ENCODE measurements at places on chromosomes 13 and 19. TPM values are rescaled to one million over a fixed set of nuclear protein-coding genes. Genes with fewer than 3 reads are reported as not detected.

DNA sequence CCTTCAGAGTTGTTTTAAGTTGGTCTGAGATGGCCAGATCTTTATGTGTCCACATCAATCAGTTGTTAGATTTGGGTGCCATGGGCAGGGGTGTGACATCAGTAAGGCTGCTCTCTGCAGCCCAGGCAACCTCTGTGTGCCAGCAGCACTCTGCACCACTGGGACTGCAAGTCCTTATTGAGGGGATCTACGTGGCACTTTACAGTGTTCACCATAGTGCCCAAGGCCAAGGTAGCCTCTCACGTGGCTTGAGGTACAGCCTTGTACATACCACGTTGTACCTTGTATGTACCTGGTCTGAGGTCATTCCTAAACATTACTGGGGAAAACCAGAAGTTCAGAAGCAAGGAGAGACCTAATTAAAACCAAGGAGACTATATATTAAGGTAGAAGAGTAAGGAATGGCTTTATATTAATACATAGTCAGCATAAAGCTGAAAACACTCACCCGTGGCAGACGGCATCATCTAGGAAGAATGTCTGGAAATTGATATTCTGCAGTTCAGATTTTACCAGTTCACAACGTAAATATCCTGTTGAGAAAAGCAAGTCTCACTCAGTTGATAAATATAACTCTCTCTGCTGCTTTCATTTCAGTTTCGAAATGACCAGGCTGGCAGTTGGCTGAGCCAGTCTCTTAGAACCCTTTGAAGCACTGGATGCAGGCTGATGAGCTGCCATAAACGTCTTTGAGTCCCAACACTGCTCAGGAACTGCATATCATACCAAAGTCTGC lies 128.8 kb downstream of the ZDHHC20 start:
- no peak for DNase-seq

- no peak for DNase-seq
These were observed 93.1 kb downstream of the GGACT start for GRCh38 chr13:100495455-100495854.

DNA sequence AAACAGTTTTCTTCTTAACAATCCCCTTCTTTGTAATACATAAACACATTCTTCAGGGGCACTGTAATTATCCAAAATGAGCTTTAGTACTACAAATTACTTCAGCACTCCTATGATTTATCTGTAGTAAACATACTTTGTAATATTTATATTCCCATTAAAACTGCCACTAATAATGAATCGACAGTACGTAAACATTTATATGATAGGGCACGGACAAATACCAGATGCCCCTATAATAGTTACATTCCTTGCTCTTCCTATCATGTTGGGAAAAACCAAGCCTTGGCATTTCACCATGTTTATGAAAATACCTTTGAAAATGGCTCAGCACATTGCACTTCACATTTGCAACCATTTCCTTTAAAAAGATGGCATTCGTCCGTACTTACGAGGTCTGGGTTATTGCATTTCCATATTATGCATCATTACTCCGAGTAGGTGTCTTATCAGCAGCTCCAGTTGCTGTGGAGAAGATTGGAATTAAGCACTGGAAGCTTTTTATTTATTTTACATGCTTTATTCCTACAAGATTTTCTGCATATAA lies 1043.4 kb downstream of the DIAPH3 start:
- no peak for DNase-seq

GRCh38 chr19:37994823-37995130 lies 87.8 kb downstream of the SIPA1L3 start:
- DNase-seq, result no peak

DNA sequence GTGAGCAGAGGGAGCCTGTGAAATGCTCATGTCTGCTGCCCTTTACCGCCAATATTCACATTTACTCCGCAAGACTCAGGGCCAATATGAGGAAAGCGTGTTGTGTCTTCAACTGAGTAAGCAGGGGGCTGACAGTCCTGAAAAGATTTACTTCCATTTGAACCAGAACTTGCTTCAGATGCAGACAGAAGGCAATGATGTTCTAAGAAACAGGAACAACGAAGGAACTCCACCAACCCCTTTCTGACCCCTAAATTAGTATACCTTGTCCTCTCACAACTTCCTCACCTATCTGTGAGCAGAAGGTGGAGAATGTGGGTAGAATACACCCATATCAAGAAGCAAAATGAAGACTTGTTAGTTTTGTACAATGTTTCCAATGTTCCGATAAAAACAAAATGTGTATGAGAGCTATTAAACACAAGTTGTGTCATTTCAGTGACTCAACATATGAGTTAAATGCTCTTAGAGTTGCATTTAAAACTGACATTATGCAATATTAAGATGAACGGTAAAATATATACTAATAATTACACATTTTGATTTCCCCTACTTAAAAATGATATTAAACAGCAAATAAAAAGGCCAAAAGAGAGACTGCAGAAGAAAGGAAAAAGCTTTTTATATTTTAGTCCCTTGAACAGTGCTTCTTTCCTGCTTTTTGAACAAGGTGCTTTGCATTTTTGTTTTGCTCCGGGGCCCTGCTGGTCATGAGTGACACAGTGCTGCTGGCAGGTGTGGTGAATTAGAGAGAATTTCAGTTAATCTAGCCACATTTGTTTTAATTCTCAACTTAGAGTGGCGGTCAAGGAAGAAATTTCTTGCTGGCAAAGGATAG lies 16.0 kb downstream of the TMEM272 start:
- no peak for DNase-seq

- no peak for DNase-seq
These were observed 17.3 kb downstream of the CKM start for GRCh38 chr19:45305421-45305820.

- DNase-seq, result no peak
These were observed 1.2 kb downstream of the UTP14C start for GRCh38 chr13:52025475-52026245.

- DNase-seq, result peak; percentile 19
These were observed 201.1 kb upstream of the SOX1 start for GRCh38 chr13:111865826-111866225.

- DNase-seq, result no peak
These were observed 266.8 kb downstream of the PCDH20 start for GRCh38 chr13:61148691-61149315.

DNA sequence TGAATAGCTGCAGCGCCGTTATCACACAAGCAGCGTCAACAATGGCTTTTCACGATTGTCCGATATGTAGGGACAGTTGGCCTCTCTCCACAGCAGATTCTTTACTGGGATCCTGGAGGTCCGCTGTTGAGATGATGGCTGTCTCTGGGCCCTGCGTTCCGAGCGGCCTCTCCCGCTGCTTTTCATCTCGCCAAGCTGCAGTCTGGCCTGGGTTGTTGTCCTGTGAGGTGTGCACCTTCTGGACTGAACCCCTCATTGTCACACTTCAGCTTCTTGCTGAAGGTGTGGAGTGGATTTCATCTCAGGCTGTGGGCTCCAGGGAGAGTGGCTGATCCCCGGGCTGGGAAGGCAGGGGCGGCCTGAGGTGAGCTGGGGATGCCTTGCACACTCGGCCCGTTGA lies 9.6 kb downstream of the UPF1 start:
- no peak for DNase-seq

DNA sequence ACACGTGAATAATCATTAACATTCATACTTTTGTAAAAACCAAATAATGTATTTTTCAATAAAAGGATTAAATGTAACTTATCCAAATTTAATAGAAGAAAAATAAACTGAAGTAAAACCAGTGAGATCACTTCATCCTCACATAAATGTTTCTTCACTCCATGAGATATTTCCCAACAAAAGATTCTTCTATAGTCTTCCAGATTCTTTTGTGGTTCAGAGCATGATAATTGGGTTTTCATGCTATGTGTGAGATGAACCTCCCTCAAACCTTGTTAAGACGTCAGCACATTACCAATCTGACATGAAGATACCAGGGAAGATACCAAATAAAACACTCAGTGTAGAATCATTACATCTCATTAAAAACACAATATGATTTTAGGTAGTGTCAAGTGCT lies 62.9 kb upstream of the OXGR1 start:
- no peak for DNase-seq

DNA sequence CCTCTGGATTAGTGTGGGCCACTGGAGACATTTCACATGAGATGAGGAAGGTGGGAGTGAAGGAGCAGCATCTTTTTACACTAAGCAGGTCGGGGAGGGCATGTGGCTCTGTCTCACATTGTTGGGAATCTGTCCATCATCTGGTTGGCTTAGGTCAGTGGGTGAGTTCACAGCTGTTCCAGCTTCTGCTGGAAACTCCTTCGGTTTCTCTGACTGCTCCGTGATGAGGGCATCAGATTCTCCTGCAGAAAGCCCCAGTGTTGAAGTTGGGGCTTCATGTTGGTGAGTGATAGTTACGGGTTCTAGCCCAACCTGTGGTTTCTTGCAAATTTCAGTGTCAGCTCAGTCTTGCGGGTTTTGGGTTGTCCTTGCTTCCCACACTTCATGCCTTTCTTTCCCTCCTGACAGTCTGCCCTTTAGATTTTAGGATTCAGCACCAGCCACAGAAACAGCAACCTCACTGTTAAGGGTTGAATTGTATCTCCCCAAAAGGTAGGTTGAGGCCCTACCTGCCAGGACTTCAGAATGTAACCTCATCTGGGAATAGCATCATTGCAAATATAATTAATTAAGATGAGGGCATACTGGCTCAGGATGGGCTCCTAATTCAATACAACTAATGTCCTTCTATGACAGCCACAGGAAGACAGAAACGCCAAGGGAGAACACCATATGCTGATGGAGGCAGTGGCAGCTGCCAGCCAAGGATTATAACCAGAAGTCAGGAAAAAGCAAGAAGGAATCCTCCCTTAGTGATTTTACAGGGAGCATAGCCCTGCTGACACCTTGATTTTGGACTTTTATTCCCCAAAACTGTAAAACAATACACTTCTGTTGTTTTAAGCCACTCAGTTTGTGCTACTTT lies 7.6 kb upstream of the ALOX5AP start:
- no peak for DNase-seq

- no peak for DNase-seq
These were observed 122.9 kb upstream of the RNF113B start for GRCh38 chr13:98299966-98300350.

- DNase-seq, result no peak
These were observed 5.9 kb downstream of the STARD13 start for GRCh38 chr13:33279414-33280278.

DNA sequence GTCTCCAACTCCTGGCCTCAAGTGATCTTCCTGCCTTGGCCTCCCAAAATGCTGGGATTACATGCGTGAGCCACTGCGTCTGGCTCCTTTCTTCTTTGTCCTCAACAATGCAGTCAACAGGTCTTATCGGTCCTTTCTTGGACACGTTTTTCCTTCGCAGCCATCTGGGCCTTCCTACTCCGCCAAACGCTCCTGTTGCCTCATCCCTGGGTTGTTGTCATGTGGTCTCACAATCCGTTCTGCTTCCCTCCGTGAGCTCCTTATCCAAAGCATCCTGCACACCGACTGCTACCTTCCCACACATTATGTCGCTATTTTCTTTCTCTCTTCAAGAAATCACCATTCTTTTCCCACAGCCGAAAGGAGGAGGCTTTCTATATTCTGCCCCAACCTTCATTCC lies 306.8 kb downstream of the DCLK1 start:
- DNase-seq, result no peak

GRCh38 chr13:85019121-85019520 lies 780.1 kb downstream of the SLITRK6 start:
- DNase-seq, result no peak

- peak; percentile 62 for DNase-seq
These were observed 107.0 kb upstream of the GPR12 start for GRCh38 chr13:26867451-26868091.

- DNase-seq, result no peak
These were observed 121.2 kb downstream of the PCCA start for GRCh38 chr13:100209857-100210825.

GRCh38 chr19:43562226-43562697 lies 13.1 kb downstream of the XRCC1 start:
- DNase-seq, result no peak

- DNase-seq, result no peak
These were observed 15.2 kb upstream of the SUPT20H start for GRCh38 chr13:37074703-37075102.

GRCh38 chr13:45670189-45670885 lies 31.8 kb upstream of the CBY2 start:
- no peak for DNase-seq

DNA sequence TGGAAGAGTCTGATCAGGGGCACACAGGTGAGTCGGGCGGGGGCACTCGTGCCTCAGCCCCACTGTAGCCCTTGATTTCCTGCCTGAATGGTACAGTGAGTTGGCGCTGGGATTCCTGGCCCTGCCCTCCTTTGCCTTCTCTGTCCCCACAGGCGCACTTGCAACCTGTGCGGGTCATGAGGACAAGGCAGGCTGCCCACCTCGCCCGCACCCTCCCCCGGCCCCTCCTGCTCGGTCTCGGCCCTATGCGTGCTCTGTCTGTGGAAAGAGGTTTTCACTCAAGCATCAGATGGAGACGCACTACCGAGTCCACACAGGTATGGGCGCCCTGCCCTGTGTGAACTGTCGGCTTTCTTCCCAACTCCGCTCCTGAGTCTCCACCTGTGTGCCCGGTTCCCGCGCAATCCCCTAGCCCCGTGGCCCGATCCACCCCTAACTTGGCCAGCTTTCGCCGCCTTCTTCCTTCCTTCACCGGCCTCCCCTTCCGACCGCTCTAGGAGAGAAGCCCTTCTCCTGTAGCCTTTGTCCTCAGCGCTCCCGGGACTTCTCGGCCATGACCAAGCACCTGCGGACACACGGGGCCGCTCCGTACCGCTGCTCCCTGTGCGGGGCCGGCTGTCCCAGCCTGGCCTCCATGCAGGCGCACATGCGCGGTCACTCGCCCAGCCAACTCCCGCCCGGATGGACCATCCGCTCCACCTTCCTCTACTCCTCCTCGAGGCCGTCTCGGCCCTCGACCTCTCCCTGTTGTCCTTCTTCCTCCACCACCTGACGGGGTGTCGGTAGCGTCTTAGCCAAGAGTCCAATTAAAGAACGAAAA lies 1.6 kb upstream of the KMT2B start:
- DNase-seq, result peak; percentile 87

Gene CNN1
- total RNA-seq, result 32.4 TPM

Gene NR2F6
- total RNA-seq, result 121 TPM

Gene ZNF285
- total RNA-seq, result 2.5 TPM

Gene CGB2
- 0.71 TPM for total RNA-seq

Gene IGFL3
- total RNA-seq, result not detected

Gene KLHL1
- total RNA-seq, result not detected

Gene ZNF628
- 10.8 TPM for total RNA-seq

Gene CGB3
- not detected for total RNA-seq

Gene NMRK2
- total RNA-seq, result 86.2 TPM

All from H1 (cell line).